Stimulated activated CD4-positive, alpha-beta T cell treated with anti-CD3 and anti-CD28 coated beads, TNF-alpha, amount 100 ng/mL, for 24 hours (primary cell): ENCODE measurements at places on chromosomes 5 and 9.

DNA sequence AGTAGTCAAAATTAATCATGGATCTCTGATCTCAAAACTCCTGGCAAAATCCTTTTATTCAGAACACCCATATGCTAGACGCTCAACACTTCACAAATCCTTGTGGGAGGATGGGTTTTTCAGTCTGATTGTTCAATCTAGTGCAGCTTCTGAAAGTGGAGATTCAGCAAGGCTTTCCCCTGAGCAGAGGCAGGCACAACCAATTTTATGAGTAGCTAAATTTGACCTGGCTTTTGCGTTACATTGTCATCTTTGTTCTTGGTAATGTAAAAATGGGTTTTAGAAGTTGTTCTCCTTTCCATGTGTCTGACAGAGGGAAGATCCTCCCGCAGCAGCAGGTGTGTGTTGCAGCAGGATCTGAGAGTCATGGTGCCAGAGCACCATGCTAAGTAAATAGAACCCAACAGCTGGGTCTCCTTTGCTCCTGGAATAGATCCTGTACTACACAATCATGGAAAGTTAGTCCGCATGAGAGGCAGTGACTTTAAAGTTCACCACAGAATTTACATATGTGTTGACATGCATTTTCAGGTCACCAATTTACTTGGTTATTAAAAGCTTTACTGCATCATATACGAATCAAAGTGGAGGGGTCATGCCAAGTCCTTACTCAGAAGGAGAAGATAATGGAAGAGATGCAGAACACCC, 70.1 kb upstream of the MEF2C start:
- DNase-seq, result no peak

DNA sequence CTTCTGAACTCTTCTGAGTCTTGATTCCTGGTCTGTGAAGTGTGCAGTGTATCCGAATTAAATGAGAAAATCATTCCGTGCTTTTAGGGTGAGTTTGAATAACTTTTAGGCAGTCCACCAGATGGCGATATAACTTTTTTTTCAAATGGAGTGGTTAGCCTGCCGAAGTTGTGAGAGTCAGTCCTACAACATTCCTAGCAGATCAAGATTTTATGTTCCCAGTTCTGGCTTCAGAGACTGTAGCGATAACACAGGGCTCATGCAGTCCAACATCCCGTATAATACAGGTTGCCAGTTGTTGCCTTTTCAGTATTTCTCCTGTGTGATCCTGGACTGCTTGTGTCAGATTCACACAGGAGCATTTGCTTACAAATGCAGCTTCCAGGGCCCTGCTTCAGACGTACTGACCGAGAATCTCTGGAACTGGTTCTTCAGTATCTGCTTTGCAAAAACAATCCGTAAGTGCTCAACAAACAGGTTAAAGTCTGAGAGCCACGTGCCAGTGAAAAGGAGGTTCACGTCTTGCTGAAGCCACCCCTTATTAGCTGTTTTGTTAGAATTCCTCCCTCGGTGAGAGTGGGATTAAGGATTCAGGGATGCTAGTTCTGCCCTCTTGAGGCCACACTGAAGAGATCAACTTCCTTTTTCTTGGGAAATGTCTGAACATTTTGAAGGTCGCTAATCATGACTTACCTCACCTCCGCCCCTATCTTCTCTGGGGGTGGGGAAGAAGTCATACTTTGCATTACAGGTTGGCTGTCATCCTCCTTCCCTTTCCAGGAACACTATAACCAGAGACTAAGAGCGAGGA, 22.8 kb downstream of the SMIM3 start:
- DNase-seq, result no peak

DNA sequence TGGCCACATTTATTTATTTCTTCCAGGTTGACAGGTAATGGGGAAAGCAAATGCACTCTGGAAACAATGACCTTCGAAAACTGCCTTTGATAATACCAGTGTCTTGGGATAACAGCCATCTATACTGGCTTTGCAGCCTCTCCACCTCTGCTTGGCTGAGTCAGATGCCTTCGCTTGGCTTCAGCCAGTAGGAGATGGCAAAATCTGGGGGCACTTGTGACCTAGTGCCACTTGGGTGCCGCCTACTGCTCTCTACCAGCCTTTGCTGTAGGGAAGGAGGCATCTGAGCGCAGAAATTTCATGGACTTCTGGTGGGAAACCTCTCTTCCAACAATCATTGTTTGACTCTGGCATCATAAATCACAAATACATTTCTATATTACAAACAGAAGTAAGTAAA, 21.8 kb downstream of the FYB1 start:
- no peak for DNase-seq

DNA sequence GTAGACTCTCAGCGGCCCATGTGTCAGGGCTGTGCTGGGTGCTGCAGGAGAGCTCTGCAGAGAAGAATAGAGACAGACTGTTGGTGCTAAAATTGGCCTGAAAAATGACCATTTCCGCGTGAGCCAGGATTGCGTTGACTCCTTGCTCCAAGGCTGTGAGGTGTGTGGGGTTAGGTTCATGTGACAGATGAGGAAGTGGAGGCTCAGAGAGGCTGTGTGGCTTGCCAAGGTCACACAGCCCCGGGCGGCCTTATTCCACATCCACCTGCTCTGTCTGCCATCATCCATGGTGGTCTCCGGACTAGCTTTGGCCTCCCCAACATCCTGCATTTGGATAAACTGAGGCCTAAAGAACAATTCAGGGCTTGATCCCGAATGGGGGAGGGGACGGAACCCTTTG, 15.2 kb downstream of the NEK6 start:
- no peak for DNase-seq

DNA sequence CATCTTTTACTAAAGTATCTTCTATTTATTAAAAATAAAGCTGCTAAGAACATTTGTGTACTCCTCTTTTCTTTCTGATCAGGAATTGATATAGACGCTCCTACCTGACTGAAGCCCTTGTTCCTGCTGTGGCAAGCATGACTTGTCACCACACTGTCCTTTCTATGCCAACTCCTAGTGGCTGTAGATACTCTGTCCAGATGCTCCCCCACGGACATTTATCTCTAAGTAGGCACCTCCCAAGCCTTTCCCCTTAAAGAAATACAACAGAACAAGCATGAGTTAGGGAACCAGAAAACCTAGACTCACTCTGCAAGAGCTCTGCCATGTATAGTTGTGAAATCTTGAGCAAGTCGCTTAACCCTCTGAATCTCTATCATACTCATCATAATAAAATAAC, 53.2 kb downstream of the FAM114A2 start:
- DNase-seq, result no peak

GRCh38 chr5:168790002-168790635, 211.0 kb upstream of the PANK3 start:
- no peak for DNase-seq

DNA sequence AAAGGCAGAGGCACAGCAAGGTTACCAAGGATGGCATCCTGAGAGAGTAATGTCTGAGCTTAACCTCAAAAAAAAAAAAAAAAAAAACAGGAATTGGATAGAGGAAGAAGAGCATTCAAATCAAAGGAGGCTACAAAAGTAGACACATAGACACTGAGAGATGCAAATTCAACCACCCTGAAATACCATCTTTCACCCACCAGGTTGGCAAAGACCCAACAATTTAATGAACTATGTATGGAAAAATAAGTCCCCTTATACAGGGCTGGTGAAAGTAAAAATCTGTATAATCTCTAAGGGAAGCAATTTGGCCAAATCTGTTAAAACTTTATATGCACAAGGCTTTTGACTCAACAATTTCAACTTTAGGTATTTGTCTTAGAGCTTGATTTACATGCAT, 4.9 kb downstream of the NADK2 start:
- no peak for DNase-seq

GRCh38 chr9:81984928-81985327, 3.6 kb upstream of the SPATA31D1 start:
- DNase-seq, result no peak

- DNase-seq, result no peak
These were observed 14.6 kb downstream of the DAPK1 start for GRCh38 chr9:87512311-87512710.

DNA sequence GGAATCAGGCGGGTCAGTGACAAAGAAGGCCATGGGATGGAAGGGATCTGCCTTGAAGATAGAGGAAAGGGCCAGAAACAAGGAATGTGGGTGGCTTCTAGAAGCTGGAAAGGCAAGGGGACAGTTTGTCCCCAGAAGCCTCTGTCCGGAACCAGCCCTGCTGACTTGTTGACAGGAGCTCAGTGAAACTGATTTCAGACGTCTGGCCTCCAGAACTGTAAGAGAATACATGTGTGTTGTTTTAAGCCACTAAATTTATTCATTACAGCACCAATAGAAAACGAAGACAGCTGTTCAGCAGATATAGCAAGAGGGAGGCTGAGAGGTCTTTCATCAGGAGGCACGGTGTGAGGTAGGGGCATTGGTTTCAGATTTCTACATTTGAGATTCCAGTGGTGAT, 422.5 kb downstream of the KDM4C start:
- no peak for DNase-seq

- DNase-seq, result no peak
These were observed 60.5 kb upstream of the CTXN3 start for GRCh38 chr5:127588368-127588767.

DNA sequence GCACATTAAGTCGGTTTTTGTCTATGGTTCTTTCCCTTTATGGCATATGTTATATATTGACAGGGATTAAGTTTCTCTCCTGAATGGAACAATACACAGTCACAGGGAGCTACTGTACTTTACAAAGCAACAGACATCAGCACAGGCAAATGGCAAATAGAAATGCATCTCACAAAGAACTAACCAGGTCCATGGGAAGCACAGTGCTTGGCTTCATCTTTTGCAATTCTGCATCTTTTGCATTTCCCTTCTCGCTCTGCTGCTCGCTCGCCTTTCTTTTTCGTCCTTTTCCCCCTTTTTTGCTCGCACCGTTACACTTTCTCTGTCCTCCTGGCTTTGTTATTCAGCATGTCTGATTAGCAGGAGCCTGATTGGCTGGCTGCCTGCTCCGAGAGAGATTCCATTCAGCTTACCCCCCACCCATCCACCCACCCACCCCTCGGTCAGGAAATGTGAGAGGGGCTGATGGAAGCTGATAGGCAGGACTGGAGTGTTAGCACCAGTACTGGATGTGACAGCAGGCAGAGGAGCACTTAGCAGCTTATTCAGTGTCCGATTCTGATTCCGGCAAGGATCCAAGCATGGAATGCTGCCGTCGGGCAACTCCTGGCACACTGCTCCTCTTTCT, at the start of gene ADAMTSL1:
Gene ADAMTSL1, plus strand, starts transcription at position 502 of the 628 bp plus-strand sequence. Its CDS starts 80 bp downstream, at position 582.
- no peak for DNase-seq

DNA sequence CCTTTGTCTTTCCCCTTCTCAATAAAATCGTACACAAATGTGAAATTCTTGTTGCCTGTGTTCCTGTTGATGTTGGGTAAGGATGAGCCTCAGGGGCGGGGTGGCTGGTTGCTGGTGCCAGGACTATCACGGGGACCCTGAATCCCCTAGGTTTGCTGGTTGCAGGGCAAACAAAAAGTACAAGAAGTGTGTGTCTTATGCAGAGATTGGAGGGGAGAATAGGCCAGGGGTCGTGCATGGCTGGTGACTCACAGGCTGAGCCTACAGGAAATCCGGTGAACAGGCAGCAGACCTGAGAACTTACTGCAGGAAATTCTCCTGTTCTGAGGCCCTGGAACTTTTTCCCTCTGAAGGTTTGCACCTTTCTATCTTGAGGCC, 5.5 kb downstream of the ANXA2R start:
- DNase-seq, result no peak

DNA sequence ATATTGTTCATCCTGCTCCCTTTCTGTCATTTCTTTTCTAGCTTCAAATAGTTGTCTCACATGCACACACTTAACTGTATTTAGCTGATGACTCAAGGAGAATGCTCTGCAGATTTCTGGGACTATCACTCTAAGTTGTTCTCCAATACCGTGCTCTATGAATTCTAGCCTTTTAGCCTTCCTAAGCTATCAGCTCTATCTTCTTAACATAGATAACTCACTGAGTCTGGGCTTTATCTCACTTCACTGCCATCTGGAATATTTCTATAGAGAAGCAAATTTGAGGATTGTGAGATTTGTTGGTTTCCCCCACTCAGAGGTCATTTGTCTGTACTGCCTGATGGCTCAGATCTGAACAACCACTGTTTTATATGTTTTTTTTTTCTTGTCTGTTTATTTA, 369.7 kb downstream of the TUSC1 start:
- no peak for DNase-seq

- DNase-seq, result no peak
These were observed 844 bp downstream of the POLR3G start for GRCh38 chr5:90475436-90475980.

DNA sequence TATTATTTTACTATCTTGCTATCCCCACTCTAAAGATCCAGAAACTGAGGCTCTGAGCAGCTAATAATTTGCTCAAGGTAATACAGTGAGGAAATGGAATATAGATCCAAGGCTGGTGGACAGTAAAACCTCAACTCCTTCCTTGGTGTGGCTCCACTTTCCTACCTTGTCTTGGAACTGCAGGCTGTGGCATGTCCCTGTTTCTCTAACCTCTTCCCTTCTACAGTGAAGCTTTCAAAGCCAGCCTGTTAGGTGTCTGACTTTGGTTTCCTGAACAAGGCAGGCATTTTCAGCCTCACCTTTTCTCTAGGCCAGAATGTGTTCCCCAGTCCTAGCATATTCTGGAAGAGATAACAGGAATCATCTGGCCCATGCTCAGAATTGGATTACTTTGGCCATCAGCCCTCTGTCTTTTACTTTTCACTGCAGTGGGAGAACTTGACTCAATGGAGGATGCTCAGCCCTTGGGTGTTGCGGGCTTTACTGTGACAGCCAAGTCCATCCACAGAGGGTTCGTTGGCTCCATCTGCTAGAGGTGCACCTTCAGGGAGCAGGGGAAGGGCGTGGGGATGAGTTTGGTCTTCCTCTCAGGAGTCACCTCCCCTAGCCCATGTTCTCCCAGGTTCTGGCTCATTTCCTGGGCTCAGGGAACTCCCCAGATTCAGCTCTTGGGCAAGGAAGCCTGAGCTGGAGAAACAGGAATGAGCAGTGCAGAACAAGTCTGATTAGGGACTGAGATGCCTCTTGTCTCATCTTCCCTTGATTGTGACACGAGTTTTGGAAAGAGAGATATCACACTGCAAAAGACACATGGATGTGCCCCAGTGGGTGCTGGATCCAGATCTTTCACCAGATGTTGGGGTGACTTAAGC, 1.1 kb downstream of the NIPAL4 start:
- DNase-seq, result no peak

GRCh38 chr9:112103405-112103804, 71.7 kb downstream of the SUSD1 start:
- no peak for DNase-seq

DNA sequence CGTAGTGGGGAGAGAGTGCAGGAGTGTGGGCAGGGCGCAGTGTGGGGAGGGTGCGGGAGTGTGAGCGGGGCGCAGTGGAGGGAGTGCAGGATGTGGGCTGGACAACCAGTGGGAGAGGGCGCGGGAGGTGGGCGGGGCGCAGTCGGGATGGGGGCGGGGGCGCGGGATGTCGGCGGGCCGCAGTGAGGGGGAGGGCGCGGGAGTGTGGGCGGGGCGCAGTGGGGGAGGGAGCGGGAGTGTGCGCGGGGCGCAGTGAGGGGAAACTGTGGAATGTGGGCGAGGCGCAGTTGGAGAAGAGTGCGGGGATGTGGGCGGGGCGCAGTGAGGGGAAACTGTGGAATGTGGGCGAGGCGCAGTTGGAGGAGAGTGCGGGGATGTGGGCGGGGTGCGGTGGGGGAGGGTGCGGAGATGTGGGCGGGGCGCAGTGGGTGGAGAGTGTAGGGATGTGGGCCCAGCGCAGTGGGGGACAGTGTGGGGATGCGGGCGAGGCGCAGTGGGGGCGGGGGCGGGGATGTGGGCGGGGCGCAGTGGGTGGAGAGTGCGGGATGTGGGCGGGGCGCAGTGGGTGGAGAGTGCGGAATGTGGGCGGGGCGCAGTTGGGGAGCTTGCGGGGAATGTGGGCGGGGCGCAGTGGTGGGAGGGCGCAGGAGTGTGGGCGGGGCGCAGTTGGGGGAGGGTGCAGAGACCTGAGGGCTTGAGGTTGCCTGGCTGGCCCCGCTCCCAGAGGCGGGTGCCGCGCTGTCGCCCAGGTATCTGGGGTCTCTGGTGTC, at the start of gene NXNL2:
Gene NXNL2, plus strand, starts transcription at position 723 of the 770 bp plus-strand sequence. CDS start 257 bp downstream, outside the sequence.
- DNase-seq, result no peak
